ENCODE measurements at places on chromosomes 6 and 20. TPM values are rescaled to one million over a fixed set of nuclear protein-coding genes. Genes with fewer than 3 reads are reported as not detected.

DNA sequence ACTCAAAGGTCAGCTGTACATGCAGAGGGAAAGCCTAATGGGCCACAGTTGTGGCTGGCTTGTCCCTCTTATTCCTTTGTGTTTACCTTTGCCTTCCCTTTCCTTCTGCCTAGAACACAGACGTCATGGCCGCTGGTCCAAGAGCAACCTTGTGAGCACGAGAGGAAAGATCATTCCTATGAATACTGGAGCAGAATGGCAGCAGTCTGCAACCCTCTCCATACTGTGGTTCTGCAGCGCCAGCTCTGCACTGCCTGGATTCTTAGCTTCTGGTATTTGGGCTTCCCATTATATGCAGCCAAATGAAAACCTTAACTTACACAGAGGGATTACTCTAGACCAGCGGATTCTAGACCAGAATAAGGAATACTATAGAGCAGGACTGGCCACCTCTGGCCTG lies 12.4 kb downstream of the TBC1D7 start:
- H3K4me1 ChIP-seq: no peaks in the 10 kb centered on the region
- no peak for DNase-seq
- H3K4me3 ChIP-seq: no peak overlapping the region
- no peaks in the 10 kb centered on the region for H3K27me3 ChIP-seq
- no peak overlapping the region for H3K27ac ChIP-seq

- H3K27me3 ChIP-seq: no peaks in the 10 kb centered on the region
- no peaks in the 10 kb centered on the region for H3K4me1 ChIP-seq
- no peak for DNase-seq
- H3K36me3 ChIP-seq: no peaks in the 10 kb centered on the region
- no peak overlapping the region for H3K4me3 ChIP-seq
These were observed 114.2 kb downstream of the LAMP5 start for GRCh38 chr20:9628589-9628988.

GRCh38 chr6:147222160-147222838 lies 18.1 kb downstream of the STXBP5 start:
- no peak overlapping the region for H3K27ac ChIP-seq
- H3K36me3 ChIP-seq: no peaks in the 10 kb centered on the region
- no peaks in the 10 kb centered on the region for H3K4me1 ChIP-seq
- no peak for DNase-seq

Gene CD93
- 5.3 TPM for total RNA-seq

GRCh38 chr6:36122495-36123269 lies 7.6 kb upstream of the MAPK13 start:
- H3K4me1 ChIP-seq: peaks cover 4% of the 10 kb centered on the region
- no peak for DNase-seq
- H3K27me3 ChIP-seq: no peaks in the 10 kb centered on the region
- no peak overlapping the region for H3K4me3 ChIP-seq
- H3K27ac ChIP-seq: no peak overlapping the region

DNA sequence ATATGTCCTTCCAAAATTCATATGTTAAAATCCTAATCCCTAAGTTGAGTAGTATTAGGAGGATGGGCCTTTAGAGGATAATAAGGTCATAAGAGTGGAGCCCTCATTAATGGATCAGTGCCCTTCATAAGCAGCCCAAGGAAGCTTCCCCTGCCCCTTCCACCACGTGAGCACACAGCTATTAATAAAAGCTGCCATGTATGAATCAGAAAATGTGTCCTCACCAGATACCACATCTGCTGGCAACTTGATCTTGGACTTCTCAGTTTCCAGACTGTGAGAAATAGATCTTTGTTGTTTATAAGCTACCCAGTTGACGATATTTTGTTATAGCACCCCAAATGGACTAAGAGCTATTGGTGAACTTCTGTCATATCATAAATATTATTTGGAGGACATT lies 207.7 kb upstream of the HDDC2 start:
- H3K36me3 ChIP-seq: no peaks in the 10 kb centered on the region
- no peaks in the 10 kb centered on the region for H3K4me1 ChIP-seq
- DNase-seq: no peak
- no peak overlapping the region for H3K4me3 ChIP-seq
- H3K27ac ChIP-seq: no peak overlapping the region

Gene BEND6
- 0.61 TPM for total RNA-seq

DNA sequence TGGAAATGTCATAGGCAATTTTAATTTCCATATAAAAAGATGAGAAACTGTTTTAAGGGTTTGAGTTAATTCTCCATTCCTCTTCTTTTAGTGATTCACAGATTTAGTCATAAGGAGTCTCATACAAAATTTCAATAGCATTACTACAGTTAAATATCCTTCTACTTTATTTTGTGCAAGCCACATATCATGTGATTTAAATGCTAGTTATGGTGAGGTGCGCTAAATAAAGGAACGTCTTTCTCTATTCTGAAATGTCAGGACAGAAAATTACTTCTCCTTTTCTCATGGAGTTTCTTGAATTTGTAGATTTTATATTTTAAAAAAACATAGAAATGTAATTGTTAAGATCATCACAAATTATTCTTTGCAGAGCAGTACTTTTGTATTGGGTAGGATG lies 50.0 kb upstream of the SUPT3H start:
- DNase-seq: no peak
- peaks cover 5% of the 10 kb centered on the region for H3K4me1 ChIP-seq
- H3K36me3 ChIP-seq: no peaks in the 10 kb centered on the region
- no peak overlapping the region for H3K27ac ChIP-seq
- no peak overlapping the region for H3K4me3 ChIP-seq

DNA sequence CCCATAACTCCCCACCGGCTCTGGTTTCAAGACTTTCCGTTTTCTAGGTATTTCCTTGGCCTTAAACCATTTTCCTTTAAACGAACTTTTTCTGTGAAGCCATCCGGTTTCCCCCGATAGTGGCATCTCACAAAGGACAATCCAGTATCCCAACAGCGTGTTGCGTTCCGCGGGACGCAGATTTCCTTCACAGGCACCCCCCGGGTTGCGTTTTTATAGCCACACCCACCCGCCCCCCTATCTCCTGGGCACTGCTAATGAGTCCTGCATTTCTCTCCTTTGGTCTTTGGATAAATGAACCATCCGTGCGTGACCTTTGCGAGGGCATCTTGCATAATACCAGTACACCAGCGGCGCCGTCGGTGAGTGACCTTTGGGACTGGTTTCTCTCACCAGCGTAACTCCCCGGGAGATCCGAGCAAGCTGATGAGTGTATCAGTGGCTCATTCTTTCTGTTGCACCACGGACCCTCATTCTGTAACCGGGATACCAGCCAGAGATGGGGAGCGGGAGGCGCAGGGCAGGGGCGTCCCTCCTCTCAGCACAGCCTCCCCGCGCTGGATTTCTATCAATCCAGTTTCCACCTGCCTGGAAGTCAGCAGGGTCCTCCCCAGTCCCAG lies 586 bp upstream of the NQO2 start:
- no peaks in the 10 kb centered on the region for H3K36me3 ChIP-seq
- H3K27me3 ChIP-seq: no peaks in the 10 kb centered on the region
- H3K4me1 ChIP-seq: peaks cover 5% of the 10 kb centered on the region
- no peak for DNase-seq

Gene EBF4
- total RNA-seq: 7.5 TPM

DNA sequence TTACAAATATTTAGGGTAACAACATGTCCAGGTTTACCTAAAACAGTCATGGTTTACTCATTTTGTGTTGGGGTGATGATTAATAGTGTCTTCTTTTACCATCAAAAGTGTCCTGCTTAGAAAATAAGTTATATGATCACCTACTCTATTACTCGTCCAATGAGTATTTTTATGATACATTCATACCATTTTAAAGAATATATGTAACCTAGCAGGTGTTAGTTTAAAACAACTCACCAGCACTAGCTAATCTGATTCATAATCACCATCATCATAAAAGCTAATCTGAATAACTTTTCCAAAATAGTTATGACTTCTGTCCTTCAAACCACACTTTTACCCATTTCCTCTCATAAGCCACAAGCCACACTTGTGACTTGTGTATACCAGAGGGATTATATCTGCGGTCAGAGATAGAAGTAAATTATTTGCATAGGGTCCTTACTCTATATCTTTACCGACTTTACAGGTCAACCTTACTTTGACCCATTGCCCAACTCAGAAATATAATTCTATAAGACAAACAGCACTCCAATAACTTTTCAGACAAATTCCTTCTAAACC lies 33.3 kb upstream of the NRN1 start:
- no peak for DNase-seq
- no peaks in the 10 kb centered on the region for H3K36me3 ChIP-seq
- no peaks in the 10 kb centered on the region for H3K27me3 ChIP-seq

DNA sequence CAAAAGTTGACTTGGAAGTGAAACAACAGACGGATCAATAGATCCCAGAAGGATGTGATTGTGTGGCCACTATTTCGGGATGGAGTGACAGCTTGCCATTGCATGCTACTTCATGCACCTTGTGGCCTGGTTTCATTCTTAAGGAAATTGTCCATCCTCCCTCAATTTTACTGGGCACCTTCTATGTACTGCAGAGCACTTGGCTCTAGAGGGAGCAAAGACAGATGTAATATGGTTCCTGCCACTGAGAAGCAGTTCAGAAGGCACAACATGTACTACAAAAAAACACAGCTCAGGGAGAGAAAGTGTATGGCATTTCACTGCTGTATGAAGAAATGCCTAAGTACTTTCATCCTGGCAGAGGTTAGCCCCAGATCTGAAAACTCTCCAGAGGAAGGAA lies 91.9 kb downstream of the FOXA2 start:
- H3K4me1 ChIP-seq: no peaks in the 10 kb centered on the region
- H3K36me3 ChIP-seq: no peaks in the 10 kb centered on the region
- DNase-seq: no peak
- H3K27ac ChIP-seq: no peak overlapping the region

- H3K27me3 ChIP-seq: no peaks in the 10 kb centered on the region
- no peak overlapping the region for H3K27ac ChIP-seq
- H3K36me3 ChIP-seq: no peaks in the 10 kb centered on the region
- no peak overlapping the region for H3K4me3 ChIP-seq
- DNase-seq: no peak
These were observed 158.8 kb upstream of the PHACTR1 start for GRCh38 chr6:12557765-12558164.

GRCh38 chr6:81831274-81831673 lies 78.8 kb upstream of the TENT5A start:
- H3K4me1 ChIP-seq: no peaks in the 10 kb centered on the region
- H3K4me3 ChIP-seq: no peak overlapping the region
- H3K27ac ChIP-seq: peak overlapping the region; percentile 5
- H3K36me3 ChIP-seq: no peaks in the 10 kb centered on the region
- H3K27me3 ChIP-seq: no peaks in the 10 kb centered on the region

Gene HMGCLL1
- total RNA-seq: 0.45 TPM

DNA sequence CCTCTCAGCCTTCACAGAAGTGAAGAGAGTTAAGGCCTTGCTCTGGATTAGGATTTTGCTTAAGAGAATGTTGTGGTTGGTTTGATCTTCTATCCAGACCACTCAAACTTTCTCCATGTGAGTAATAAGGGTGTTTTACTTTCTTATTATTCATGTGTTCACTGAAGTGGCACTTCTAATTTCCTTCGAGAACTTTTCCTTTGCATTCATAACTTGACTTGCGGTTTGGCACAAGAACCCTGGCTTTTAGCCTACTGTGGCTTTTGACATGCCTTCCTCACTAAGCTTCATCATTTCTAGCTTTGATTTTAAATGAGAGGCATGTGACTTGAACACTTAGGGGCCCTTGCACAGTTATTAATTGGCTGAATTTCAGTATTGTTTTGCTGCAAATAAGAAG lies 166.1 kb upstream of the OPRM1 start:
- no peak for DNase-seq
- no peaks in the 10 kb centered on the region for H3K4me1 ChIP-seq
- no peaks in the 10 kb centered on the region for H3K27me3 ChIP-seq
- no peak overlapping the region for H3K27ac ChIP-seq

Gene NRSN1
- total RNA-seq: not detected

GRCh38 chr20:54184071-54184470 lies 10.3 kb upstream of the CYP24A1 start:
- H3K27me3 ChIP-seq: no peaks in the 10 kb centered on the region
- no peaks in the 10 kb centered on the region for H3K36me3 ChIP-seq
- no peak for DNase-seq
- H3K4me3 ChIP-seq: no peak overlapping the region

DNA sequence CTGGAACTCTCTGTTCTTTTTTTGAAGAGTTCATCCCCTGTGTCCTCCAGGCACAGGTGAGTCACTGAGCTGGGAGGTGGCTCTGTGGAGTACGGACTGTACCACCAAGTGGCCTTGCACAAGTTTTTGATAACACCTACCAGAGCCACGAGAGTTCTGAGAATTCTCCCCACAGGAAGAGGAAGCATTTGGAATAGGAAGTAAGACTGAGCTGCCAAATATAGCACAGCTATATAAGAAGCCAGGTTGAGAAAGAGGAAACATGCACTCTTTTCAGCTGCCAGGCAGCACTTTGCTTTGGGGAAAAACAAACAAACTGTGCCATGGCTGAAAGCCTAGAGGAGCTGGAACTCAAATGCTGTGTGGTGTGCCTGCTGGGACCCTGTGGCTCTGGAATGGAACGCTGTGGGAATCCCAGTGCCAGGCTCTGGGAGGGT lies 70.8 kb upstream of the RIPOR2 start:
- no peak overlapping the region for H3K4me3 ChIP-seq
- peaks cover 3% of the 10 kb centered on the region for H3K4me1 ChIP-seq
- DNase-seq: peak; percentile 32
- H3K27me3 ChIP-seq: no peaks in the 10 kb centered on the region
- H3K36me3 ChIP-seq: no peaks in the 10 kb centered on the region

All from colonic mucosa (tissue), 4 donors.